ENCODE measurements at places on chromosomes 12 and 14.

DNA sequence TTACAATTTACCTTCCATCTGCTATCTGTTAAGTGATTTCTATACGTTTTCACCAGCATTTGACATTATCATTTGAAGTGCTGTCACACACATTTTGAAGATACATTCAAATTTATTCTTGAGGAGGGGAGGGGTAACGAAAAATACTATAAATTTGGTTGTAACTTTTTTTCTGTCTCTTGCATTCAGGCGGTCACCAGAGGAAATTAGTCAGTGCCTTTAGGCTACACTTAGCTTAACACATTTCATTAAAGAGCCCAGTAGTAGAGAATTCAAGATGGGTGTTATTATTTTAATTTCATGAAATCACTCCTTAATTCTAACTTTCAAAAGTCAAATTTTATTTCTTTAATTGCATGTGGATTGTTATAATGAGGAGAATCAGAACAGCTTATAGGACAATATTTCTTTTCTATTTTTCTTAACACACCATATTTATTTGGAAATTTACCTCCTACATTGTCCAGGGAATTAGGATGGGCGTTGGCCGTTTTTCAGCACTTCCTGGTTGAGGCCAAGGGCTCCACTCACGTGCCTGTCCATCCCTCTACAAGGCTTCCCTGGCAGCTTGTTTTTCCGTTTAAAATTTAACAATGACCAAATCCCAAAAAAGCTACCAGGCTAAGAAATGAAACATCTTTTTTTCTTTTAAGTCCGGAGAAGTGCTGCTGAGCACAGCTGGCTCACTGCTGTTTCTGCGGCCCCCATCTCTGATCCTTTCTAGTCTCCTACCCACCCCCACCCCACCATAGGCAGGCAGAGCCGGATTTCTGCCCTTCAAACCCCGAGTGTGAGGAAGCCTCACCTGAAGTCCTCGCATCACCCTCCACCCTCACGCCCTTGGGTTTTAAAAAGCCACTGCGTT, 1.1 kb upstream of the FAR2 start:
- DNase-seq = no peak

DNA sequence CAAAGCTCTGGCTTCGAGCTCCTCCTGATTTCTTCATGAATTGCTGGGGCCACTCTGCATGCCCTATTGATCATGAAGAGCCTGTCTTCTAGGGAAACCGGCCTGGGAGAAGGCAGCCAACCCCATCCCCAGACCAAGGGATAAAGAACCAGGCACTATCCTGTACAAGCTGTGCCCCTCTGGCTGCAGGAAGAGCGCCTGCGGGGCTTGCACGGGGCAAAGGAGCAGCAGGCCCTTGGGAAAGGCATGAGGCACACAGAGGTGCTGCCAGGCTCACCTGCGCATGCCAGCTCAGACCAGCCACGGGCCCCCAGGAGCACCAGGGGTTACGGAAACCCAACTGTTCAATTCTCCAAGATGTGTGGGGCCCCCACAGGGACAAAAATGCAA, 2.1 kb downstream of the ITPK1 start:
- no peak for DNase-seq

DNA sequence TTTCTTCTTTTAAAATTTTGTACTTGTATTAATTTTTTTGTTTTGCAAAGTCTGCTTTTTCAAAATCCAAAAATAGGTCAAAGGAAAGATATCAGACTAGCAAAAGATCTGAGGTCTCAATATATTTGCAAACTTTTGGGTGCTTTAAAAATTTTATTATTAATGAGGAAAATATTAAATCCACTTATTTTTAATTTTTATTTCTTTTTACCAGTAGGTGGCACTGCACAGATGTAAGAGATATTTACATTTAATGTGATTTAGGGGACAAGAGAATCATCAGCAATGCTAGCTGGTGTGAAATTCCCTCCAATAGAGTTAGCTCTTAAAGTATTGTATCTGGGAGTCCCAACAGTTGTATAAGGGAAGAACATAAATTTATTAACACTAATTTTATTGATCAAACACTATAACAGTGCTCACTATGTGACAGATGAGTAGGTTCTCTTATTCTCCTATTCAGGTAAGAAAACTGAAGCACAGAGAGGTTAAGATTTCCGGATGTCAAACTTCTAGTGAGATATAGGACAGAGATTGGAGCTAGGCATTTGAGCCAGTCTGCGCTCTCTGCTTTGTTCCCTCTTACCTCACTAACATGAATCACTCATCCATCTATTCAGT, 30.5 kb downstream of the ALX1 start:
- no peak for DNase-seq

- no peak for DNase-seq
Measured at GRCh38 chr12:91885851-91886731, 259.6 kb downstream of the BTG1 start.

- no peak for DNase-seq
Measured at GRCh38 chr12:72753571-72753970, 481.4 kb downstream of the TRHDE start.

GRCh38 chr14:70771781-70772212, 37.5 kb downstream of the MAP3K9 start:
- no peak for DNase-seq

GRCh38 chr12:7646178-7646475, 19.6 kb downstream of the APOBEC1 start:
- DNase-seq = no peak

DNA sequence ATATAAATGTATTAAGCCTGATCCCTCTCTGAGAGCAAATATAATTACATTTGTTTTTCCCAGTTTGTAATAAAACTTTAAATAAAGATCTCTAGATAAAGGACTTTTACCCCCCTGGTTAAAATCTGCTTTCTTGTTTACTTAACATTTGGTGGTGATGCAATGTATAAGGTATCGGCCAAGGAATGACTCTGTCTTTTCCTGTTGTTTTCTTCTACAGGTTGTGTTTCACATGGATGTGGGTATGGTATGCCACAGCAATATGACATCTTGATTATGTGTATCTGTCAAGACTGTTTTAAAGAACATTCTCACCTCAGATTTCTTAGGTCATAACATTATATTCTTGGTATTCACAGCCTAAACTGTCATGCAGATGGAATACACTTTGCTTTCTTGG, 210.6 kb upstream of the NOVA1 start:
- DNase-seq = no peak

- DNase-seq = no peak
Measured at GRCh38 chr12:42234970-42235369, 3.1 kb downstream of the YAF2 start.

- no peak for DNase-seq
Measured at GRCh38 chr12:6635856-6636531, at the start of gene LPAR5. TSS of gene LPAR5 (minus strand) at chr12:6635959. CDS start at chr12:6621248, 14,711 bp downstream.

- DNase-seq = no peak
Measured at GRCh38 chr12:1807087-1807860, 13.1 kb upstream of the LRTM2 start.

DNA sequence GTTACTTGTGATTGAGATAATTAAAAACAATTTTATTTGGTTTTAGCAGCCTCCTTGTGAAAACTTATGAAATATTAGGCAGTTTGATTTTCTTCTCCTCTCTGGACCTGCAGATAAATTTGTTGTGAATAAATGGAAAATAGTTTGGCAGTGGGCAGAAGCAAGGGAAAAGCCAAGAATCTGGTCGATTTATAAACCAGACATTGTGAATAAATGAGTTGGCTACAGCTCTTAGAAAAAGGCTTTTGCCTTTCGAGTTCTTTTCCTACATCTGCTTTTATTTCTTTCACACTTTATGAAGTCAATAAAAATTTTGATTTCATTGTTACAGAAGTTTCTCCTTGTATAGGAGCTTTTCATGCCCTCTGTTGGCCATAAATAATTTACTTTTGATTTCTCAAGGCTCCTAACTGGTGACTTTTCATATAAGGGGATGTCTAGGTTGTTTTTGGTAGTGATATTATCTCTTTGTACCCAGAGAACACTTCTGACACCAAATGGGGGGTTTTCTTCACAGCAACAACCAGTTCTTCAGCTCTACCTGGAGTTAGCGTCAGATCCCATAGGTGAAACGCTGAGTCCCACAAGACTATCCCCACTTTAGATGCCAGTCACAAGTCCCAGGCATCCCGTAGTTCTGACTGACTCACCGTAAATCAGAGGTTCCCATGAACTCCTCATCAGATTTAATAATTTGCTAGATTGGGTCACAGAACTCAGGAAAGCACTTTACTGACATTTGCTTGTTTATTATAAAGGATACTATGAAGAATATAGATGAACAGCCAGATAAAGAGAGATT, 136.5 kb upstream of the DNM1L start:
- DNase-seq = no peak

DNA sequence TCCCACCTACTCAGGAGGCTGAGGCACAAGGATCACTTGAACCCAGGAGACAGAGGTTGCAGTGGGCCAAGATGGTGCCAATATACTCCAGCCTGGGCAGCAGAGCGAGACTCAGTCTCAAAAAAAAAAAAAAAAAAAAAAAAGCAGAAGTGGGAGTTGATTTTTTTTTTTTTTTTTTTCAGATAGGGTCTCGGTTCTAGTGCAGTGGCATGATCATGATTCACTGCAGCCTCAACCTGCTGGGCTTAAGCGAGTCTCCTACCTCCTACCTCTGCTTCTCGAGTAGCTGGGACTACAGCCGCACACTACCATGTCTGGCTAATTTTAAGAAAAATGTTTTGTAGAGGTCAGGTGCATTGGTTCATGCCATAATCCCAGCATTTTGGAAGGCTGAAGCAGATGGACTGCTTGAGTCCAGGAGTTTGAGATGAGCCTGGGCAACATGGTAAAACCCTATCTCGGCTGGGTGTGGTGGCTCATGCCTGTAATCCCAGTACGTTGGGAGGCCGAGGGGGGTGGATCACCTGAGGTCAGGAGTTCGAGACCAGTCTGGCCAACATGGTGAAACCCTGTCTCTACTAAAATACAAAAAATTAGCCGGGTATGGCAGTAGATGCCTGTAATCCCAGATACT, 16.3 kb upstream of the HSP90AA1 start:
- DNase-seq = no peak

- no peak for DNase-seq
Measured at GRCh38 chr12:95802482-95803270, 12.1 kb upstream of the NTN4 start.

GRCh38 chr14:103499709-103500108, 22.9 kb downstream of the CKB start:
- no peak for DNase-seq

GRCh38 chr12:66388517-66388916, 86.2 kb downstream of the HELB start:
- DNase-seq = no peak

DNA sequence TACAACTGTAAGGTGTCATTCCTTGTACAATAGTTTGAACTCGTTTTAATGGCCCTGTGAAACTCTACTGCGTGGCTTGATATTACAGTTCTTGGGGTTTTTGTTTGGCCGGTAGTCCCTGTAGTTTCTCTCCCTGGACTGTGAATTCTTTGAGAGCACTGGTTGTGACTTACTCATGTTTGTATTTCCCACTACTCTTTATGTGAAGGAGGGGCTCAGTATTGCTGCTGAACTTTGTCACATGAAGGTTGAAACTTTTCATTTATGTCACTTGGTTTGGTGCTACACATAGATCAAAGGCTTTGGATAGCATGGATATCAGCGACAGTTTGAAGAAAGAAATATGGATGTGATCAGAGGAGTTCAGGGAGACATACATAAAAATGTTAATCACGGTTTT, 1.5 kb upstream of the POU6F1 start:
- DNase-seq = no peak

- no peak for DNase-seq
Measured at GRCh38 chr14:57461777-57462320, 31.8 kb downstream of the CCDC198 start.

GRCh38 chr12:31249356-31249755, 76.6 kb downstream of the SINHCAF start:
- DNase-seq = no peak

DNA sequence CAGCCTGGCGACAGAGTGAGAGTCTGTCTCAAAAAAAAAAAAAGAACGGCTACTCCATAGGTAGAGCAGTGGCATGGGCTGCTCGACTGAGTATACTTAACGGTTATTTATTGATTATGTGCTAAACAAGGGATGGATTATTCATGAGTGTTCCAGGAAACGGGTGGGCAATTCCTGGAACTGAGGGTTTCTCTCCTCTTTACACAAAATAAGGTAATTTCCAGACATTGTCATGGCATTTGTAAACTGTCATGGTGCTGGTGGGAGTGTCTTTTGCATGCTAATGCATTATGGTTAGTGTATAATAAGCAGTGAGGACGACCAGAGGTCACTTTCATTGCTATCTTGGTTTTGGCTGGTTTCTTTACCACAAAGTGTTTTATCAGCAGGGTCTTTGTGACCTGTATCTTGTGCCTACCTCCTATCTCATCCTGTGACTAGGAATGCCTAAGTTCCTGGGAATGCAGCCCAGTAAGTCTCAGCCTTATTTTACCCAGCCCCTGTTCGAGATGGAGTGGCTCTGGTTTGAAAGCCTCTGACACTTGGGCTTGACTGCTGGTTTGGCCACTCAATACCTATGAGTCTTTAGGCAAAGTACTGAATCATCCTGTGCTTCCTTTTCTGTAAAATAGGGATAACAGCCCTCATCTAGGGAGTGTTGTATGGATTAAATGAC, 3.2 kb downstream of the DGLUCY start:
- no peak for DNase-seq

- DNase-seq = no peak
Measured at GRCh38 chr12:49609875-49610154, 4.4 kb upstream of the FAM186B start.

DNA sequence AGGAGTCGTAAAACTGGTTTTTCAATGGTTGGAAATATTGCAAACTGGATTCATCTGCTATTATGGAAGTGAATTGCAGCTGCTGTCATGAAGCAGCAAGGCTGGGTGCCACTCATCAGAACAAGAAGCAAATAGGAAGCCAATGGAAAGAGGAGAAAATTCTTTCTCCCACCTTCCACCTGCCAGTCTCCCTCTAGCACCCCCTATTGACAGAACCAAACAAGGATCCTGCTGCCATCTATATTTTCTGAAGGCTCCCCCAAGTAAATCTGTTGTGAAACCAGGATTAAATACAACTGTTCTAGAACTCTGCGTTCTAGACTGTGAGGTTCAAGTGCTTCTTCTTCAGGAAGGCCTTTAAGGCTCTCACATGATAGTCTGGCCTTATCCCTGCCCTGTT, 286.6 kb downstream of the AACS start:
- DNase-seq = no peak

- DNase-seq = no peak
Measured at GRCh38 chr14:39367387-39367751, 64.9 kb downstream of the FBXO33 start.

DNA sequence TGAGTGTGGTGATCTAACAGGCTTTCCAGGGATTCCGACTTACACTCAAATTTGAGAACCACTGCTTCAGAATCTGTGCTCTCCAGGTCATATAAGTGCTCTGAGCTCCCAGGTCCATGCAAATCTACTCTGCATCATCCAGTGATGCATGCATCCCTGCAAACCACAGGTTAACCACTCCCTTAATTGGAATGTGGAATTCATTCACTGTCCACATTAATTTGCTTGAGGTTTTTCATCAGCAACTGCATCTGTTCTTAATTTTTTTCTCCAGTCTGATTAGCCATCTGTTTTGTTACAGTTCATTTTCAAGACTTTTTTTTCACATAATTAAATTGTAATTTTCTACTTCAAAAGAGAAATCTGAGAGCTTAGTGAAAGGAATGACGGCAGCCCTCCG, 43.4 kb upstream of the RIN3 start:
- DNase-seq = no peak
